Psoas muscle (tissue), 8 donors: ENCODE measurements at places on chromosomes 6 and 20. TPM values are rescaled to one million over a fixed set of nuclear protein-coding genes. Genes with fewer than 3 reads are reported as not detected.

DNA sequence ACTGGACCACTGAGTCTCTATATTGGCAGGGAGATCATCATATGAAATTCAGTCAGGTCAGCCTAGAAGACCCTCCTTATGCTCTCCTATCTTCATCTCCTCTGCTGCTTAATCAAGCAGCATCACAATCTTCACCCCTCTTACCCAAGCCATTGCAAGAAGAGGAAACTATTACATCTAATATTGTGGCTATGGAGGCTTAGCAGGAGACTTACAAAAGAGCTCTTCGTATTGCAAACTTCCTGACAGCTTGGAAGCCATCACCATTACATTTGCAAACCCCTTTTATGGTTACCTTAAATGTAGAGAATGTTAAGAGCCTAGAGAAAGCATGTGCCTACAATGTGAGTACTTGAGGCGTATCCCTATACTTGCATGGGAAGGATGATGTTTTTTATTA, 87.2 kb upstream of the STXBP5 start:
- no peak overlapping the region for H3K4me3 ChIP-seq
- no peaks in the 10 kb centered on the region for H3K36me3 ChIP-seq
- DNase-seq = no peak
- H3K27me3 ChIP-seq = no peaks in the 10 kb centered on the region

DNA sequence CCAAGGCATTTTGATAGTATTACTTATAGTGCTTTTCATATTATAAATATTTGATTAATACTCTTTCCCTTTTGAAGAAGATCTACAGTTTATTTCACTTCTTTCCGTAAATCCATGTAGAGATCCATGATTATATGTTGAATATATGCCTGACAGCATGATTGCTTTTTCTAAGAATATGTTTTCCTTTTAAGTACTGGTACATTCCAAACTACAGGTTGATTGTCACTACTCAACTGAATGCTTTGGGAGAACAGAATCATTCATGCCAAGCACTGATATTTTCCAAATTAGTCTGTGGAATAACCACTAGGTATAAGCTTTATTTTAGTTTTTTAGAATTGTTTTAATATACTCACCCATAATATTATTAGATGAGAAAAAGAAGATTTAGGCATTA, 330.2 kb downstream of the BCKDHB start:
- no peak for DNase-seq
- no peak overlapping the region for H3K27ac ChIP-seq
- no peaks in the 10 kb centered on the region for H3K4me1 ChIP-seq
- H3K36me3 ChIP-seq = no peaks in the 10 kb centered on the region
- H3K27me3 ChIP-seq = no peaks in the 10 kb centered on the region

DNA sequence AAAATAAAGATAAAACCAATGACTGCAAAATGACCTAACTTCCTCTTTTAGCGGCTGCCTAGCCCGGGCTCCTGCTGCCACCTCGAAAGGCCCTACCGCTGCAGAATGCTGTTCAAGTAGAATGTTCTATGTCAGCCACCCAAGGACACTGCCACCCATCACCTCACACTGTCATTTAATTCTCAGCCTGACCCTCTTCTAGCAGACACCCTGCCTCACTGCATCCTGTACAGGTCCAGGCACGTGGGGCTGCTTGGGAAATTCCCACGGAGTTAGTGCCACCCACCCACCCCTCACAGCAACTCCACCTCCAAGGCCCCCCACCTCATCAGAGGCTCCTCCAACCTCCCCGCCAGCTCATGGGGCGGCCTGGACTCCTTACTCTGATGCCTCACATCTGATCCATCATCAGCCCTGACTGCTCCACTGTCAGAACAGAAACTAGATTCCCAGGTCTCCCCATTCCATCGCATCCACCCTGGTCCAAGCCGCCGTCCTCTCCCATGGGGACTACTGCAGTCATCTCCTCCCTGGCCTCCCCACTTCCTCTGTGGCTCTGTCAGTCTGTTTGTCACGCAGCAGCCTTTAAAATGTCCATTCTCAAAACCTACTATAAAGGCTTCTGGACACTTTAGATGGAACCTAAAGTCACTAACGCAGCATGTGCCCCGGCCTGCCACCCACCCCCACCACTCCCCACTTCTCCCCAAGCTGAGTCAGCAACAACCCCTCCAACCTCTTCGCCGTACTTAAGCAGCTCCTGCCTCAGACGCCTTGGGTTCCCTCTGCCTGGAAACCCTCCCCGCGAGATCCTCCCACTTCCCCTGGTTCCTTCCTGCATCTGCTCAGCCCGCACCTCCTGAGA, 17.0 kb downstream of the NFATC2 start:
- no peak overlapping the region for H3K27ac ChIP-seq
- no peaks in the 10 kb centered on the region for H3K27me3 ChIP-seq
- H3K36me3 ChIP-seq = no peaks in the 10 kb centered on the region
- peak overlapping the region; percentile 30 for H3K4me3 ChIP-seq

GRCh38 chr20:3995067-3995748, 20.1 kb downstream of the RNF24 start:
- H3K4me3 ChIP-seq = no peak overlapping the region
- no peak overlapping the region for H3K27ac ChIP-seq
- H3K4me1 ChIP-seq = no peaks in the 10 kb centered on the region
- no peaks in the 10 kb centered on the region for H3K27me3 ChIP-seq

The KIAA1755 gene
- total RNA-seq = 2.4 TPM

The FOXS1 gene
- total RNA-seq = 3.8 TPM

DNA sequence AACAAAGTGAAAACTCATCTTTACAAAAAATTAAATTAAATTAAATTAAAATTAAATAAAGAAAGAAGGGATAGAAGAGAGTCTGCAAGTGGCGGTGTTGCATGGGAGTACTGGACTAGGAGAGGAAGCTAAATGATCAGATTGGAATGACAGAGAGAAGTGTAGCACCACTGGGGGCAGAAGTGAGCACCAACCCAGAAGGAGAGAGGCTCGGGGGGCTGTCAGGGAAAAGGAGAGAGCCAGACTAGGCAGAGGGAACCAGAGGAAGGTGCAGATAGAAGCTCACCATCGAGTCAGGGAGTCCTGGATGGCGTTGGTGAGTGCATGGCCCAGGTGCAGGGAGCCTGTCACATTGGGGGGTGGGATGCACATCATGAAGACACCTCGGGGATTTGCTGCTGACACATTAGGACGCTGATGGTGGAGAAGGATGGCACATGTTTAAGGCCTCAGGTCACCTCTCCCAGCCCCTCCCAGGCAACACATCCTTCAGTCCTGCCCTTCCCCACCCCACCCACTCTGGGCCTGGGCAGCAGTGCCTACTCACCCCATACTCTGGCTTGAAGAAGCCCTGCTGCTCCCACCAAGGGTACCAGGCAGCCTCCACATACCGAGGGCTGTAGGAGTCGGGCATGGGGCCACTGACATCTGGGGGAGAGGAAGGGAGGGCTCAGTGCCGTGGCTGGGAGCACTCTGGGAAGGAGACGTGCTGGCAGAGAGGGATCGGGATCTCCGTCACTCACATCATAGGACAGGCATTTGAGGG, 4.0 kb downstream of the VARS1 start:
- no peak overlapping the region for H3K27ac ChIP-seq
- peaks cover 6% of the 10 kb centered on the region for H3K4me1 ChIP-seq
- H3K36me3 ChIP-seq = peaks cover 62% of the 10 kb centered on the region
- DNase-seq = no peak
- no peaks in the 10 kb centered on the region for H3K27me3 ChIP-seq

GRCh38 chr20:6055161-6055783, 1.4 kb upstream of the LRRN4 start:
- no peak overlapping the region for H3K4me3 ChIP-seq
- H3K27me3 ChIP-seq = peaks cover 3% of the 10 kb centered on the region
- H3K4me1 ChIP-seq = peaks cover 5% of the 10 kb centered on the region
- no peak for DNase-seq
- H3K27ac ChIP-seq = no peak overlapping the region

DNA sequence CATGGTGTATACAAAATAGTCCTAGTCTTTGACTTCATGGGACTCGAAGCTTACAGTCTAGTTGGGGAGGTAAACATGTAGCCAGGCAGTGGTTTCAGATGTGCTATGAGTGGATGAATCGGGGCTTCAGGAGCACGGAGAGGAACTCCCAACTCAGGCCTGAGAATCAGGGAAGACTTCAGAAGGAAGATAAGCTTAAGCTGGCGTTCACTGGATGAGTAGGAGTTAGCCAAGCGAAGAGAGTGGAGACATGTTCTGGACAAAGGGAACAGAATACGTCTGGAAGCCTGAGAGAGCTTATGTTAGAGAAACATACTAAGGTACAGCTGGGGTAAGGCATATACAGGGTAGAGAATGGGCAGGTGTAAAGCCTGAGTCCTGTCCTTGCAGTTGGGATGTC, 8.8 kb downstream of the CARMIL1 start:
- no peaks in the 10 kb centered on the region for H3K36me3 ChIP-seq
- no peak overlapping the region for H3K4me3 ChIP-seq
- DNase-seq = no peak

DNA sequence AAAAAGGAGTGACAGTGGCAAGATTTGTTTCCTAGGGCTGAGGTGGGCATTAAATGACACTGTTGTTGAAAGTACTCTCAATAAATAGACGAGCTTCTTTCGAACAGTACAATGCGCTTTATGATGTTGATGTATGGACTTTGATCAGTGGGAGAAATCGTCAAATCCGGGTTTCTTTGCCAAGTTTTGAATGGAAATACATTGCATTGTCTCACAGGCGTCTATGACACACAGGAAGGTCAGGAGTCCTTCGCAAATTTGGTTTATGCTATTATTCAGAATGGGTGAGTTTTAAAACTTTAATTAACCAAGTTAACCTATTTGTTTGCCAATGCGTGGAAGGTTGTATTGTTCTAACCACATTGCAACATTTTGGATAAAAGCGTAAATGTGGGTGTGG, 547.3 kb upstream of the SLC35B3 start:
- H3K4me1 ChIP-seq = no peaks in the 10 kb centered on the region
- no peak overlapping the region for H3K27ac ChIP-seq
- no peaks in the 10 kb centered on the region for H3K36me3 ChIP-seq
- DNase-seq = no peak
- no peaks in the 10 kb centered on the region for H3K27me3 ChIP-seq

- H3K4me1 ChIP-seq = peaks cover 56% of the 10 kb centered on the region
- DNase-seq = no peak
Measured at GRCh38 chr6:44057238-44057930, 69.9 kb downstream of the MRPL14 start.

GRCh38 chr6:105024803-105025202, 67.9 kb downstream of the LIN28B start:
- no peak overlapping the region for H3K27ac ChIP-seq
- H3K27me3 ChIP-seq = no peaks in the 10 kb centered on the region
- H3K4me1 ChIP-seq = no peaks in the 10 kb centered on the region
- H3K36me3 ChIP-seq = no peaks in the 10 kb centered on the region
